ENCODE measurements at places on chromosomes 1 and 21.

- DNase-seq: peak; percentile 43
These were observed 51.2 kb upstream of the SYNC start for GRCh38 chr1:32753532-32754316.

GRCh38 chr1:15324869-15325335 is 77.9 kb downstream of the FHAD1 start:
- DNase-seq: no peak

- no peak for DNase-seq
These were observed 182.3 kb downstream of the CAMTA1 start for GRCh38 chr1:6967431-6968111.

- no peak for DNase-seq
These were observed 6.8 kb downstream of the RNF220 start for GRCh38 chr1:44411861-44412260.

GRCh38 chr1:178168536-178168935 is 74.6 kb downstream of the RASAL2 start:
- no peak for DNase-seq

- DNase-seq: no peak
These were observed 343.1 kb downstream of the NTNG1 start for GRCh38 chr1:107483949-107484348.

GRCh38 chr1:174939775-174940545 is 59.8 kb upstream of the CACYBP start:
- DNase-seq: no peak

DNA sequence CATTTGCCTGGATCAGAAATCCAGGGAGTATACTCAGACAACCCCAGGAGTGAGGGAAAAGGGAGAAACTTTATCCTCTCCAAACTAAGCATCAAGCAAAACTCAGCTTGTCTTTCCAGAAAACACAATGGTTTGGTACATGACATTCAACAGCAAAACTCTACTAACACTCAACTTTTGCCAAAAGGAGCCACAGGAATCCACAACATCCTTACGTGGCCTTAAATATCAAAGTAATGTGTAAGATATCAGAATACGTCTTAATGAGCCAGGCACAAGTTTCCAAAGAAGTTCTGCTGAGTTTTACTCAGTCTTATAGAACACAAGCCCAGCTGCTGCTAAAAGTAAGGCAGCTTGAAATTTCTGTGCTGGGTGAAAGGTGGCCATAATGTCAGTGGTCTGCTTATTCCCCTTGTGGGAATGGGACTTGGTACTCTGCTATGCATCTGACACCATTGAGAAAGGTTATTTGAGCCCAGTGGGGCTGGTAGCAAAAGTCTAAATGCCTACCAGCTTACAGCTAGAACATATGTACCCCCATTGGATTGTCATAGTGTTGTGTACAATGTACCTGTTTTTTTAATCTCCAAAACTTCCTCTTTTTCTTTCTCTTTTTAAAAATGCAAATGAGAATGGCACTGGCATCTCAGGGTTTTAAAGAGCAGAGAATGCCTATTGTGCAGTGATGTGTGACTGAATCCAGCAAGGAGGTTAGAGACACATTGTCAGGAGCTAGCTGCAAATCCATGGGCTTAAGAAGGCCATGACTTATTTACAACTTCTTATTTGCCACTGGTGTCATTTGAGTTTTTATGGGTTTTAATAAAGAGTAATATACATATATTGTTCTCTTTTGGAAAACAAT is 62.0 kb upstream of the ST6GALNAC3 start:
- DNase-seq: no peak

- no peak for DNase-seq
These were observed 16.2 kb downstream of the CLSTN1 start for GRCh38 chr1:9807541-9807940.

GRCh38 chr1:207750631-207751305 is 1.1 kb upstream of the CD46 start:
- DNase-seq: no peak

GRCh38 chr1:182248721-182249120 is 142.9 kb downstream of the GLUL start:
- DNase-seq: peak; percentile 30

- DNase-seq: no peak
These were observed 415.2 kb upstream of the DAB1 start for GRCh38 chr1:57839067-57839466.

DNA sequence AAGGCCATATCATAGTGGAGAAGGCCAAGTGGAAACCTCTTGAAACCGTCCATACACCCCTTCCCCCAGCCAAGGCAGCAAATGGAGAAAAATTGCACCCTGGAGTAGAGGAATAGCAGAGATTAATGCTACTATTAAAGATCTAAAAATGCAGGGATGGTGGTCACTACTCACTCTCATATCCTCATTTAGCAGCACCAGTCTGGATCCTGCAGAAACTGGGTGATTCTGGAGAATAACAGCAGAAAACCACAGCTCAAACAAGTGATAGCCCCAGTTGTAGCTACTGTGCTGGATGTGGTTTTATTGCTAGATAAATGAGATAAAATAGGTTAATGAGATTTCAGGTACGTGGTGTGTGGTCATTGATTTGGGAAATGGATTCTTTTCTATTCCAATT is 30.3 kb downstream of the S1PR1 start:
- no peak for DNase-seq

- no peak for DNase-seq
These were observed 32.3 kb downstream of the KIRREL1 start for GRCh38 chr1:158025576-158026230.

- DNase-seq: no peak
These were observed 59.3 kb downstream of the NUP210L start for GRCh38 chr1:154095456-154096060.

- no peak for DNase-seq
These were observed 7.1 kb downstream of the FNDC7 start for GRCh38 chr1:108719656-108720435.

- DNase-seq: no peak
These were observed 48.3 kb downstream of the TRIM62 start for GRCh38 chr1:33133478-33134105.

DNA sequence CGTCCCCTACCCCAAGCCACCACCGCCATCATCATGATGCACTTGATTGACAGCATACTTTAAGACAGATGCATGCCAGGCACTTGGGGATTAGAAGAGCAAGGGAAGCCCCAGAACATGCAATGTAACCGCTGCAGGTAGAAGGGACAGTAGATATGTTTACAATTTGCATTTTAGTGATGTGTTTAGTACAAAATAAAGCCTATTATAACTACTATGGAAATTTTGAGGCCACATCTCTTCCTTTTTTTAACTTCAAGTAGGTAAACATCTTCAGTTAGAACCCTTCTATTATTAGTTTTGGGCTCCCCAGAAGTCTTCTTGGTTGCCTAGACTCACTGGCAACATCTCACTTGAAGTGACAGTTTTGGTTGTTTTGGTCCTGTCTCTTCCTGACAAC is 25.3 kb downstream of the CR1L start:
- DNase-seq: no peak

GRCh38 chr1:33267468-33268205 is 11.3 kb downstream of the ZNF362 start:
- no peak for DNase-seq

DNA sequence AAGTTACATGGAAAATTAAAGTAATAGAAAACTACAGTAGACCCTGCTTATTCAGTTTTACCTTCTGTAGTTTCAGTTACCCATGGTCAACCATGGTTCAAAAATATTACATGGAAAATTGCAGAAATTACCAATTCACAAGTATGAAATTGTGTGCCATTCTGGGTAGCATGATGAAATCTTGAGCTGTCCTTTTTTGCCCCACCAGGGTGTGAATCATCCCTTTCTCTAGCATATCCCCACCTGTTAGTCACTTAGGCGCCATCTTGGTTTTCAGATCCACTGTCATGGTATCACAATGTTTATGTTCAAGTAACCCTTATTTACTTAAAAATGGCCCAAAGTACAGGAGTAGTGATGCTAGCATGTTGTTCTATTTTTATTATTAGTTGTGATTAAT is 3.5 kb upstream of the LRIF1 start:
- DNase-seq: no peak

- DNase-seq: no peak
These were observed 22.8 kb downstream of the WDR26 start for GRCh38 chr1:224411766-224412165.

GRCh38 chr21:21415741-21416140 is 417.5 kb downstream of the NCAM2 start:
- no peak for DNase-seq

GRCh38 chr1:244615301-244615700 is 37.6 kb upstream of the DESI2 start:
- no peak for DNase-seq

GRCh38 chr1:201217146-201217545 is 26.5 kb downstream of the IGFN1 start:
- no peak for DNase-seq

DNA sequence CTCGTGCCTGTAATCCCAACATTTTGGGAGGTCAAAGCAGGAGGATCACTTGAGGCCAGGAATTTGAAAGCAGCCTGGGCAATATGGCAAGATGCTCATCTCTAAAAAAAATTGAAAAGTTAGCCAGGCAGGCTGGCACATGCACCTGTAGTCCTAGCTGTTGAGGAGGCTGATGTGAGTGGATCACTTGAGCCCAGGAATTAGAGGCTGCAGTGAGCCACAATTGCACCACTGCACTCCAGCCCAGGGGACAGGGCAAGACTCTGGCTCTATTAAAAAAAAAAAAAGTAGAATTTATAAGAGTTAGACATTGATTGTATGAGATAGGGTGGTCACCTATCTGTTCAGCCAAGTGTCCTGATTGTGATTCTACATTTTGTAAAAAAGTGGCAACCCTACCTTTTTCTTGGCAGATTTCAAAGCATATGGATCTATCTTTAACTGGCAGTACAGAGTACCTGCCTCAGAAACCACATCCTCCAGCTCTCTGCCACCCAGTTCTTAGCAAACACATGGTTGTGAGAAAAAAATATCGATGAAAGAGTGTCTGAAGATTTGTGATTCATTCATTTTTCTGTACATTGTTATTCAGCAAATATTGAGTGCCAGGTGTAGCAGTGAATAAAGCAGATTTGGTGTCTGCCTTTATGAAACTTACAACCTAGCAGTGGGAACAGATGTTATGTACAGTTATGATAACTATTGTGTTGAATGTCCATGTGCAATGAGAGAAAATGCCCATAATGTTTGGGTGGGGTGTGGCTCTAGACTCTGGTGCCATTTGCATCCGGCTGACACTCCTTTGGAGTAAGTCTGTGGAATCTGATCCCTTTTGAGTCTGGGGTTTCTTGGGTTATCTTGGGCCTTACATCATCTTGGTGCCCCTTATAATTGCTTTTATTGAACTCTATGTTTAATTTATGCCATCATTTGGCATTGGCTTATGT is 82.5 kb downstream of the ST3GAL3 start:
- no peak for DNase-seq

DNA sequence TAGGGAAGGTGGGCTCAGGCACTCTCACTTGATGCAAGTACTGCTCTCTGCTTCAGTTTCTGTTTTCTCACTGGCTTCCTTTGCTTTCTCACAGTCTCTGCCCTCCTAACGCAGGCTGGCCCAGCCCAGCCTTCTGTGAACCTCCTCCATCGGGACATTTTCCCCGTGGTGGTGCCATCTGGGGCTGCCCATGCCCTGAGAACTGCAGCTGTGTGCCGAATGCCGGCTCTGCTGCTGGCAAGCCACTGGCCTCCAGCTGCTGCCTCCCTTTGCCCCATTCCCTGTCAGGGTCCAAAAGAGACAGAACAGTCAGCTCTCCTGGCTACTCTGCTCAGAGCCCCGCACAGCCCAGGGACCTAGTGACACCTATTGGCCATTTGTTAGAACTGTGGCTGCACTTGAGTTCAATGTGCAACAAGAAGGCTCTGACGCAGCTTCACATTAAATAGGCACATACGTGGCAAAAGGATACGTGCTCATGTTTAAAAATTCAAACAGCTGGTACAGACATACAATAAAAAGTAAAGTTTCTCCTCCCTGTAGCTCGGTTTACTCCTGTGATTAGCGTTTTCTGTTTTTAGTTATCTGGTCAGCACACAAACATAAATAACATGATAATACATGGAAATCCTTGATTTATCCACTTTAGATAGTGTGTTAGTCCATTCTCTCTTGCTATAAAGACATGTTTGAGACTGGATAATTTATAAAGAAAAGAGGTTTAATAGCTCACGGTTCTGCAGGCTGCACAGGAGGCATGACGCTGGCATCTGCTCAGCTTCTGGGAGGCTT is 46.6 kb downstream of the FCRL5 start:
- no peak for DNase-seq

DNA sequence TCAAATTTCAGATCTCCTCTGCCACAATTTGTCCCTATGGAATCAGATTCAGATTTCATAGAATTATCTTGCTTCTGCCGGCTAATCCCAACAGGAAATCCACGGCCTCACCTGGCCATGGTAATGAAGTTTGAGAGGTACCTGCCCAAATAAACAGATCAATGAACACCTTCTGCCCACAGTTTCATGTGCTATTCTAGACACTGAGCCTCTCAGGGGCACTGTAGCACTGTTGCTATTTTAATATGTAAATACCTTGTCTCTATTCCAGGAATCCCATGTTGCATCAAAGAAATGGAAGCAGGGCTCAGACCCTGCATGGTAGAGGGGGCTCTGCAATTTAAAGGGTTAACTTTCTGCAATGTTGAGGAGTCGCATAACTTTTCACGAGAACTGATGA is 593.1 kb downstream of the PTBP2 start:
- DNase-seq: no peak

DNA sequence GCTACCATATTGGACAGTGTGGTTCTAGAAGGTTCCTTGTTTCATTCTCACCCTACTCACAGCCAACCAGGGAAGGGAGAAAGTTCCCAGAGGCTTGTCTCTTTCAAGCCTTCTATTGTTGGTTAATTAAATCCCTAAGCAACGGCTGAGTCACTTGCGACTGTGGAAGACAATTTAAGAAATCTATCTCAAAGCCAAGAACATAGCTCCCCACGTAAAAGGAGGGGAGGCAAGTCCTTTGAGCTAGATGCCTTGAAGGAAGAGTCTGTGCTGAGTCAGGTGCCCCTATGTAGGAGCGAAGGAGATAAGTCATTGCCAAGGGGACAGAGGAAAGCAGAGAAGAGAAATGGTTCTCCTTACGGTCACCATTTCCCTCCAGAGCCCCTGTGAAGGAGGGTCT is 79.4 kb upstream of the PPP2R5A start:
- DNase-seq: no peak

- DNase-seq: no peak
These were observed 15.1 kb upstream of the PADI3 start for GRCh38 chr1:17233675-17234320.

DNA sequence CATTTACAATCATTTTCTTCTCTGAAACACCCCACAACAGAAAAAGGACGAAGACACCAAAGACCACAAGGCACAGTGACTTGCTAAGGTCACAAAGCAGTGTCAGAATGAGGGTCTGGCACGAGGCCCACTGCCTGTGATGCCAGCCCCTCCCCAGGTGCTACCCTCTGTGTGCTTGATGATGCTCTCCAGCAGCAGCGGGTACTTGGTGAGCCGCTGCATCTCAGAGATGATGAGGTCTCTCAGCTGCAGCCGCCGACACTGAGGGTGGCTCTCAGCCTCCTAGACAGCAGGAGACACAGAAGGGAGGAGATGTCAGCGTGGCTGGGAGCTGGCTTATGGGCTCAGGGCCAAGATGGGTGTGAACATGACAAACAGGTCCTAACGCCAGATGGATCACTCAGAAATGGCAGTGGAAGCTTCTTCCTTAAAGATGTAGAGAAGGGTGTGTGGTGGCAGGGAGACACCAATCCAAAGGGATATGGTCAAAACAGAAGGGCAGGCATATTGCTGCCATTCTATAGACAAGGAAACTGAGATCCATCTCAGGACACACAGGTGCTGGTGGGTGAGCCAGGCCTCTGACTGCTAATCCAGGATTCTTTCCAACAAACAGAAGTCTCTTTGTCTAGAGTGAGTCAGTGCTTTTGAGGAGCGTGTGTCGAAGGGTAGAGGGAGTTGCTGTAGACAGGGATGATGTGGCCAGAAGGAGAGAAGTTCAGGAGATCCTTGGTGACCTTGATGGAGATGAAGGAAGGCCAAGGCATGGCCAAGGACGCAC is 25.6 kb downstream of the LRRC71 start:
- no peak for DNase-seq
